ENCODE measurements at places on chromosomes 3 and 15.

GRCh38 chr3:45683417-45684326, 5.5 kb upstream of the SACM1L start:
- DNase-seq = no peak

GRCh38 chr3:97823046-97824004, 1.5 kb downstream of the CRYBG3 start:
- DNase-seq = no peak

DNA sequence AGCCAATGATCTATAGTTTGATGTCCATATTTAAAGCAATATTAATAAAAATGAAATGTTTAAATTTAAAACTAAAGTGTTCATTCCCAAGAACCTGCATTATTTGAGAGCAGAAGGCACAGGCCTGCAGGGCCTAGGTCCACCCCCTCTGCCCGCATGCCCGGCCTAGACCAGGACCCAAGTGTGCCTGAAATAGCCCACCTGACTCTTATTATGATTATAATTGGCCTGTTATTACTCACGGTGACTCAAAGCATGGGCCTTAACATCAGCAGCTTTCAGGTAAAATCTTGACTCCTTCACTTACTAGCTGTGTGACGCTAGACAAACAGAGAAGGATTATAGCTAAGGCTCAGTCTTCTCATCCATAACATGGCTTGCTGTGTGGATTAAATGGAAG, 128.8 kb downstream of the PLCL2 start:
- no peak for DNase-seq

GRCh38 chr3:132248490-132248889, 68.7 kb upstream of the ACP3 start:
- no peak for DNase-seq

- no peak for DNase-seq
Measured at GRCh38 chr3:63349583-63350573, 71.8 kb downstream of the SYNPR start.

DNA sequence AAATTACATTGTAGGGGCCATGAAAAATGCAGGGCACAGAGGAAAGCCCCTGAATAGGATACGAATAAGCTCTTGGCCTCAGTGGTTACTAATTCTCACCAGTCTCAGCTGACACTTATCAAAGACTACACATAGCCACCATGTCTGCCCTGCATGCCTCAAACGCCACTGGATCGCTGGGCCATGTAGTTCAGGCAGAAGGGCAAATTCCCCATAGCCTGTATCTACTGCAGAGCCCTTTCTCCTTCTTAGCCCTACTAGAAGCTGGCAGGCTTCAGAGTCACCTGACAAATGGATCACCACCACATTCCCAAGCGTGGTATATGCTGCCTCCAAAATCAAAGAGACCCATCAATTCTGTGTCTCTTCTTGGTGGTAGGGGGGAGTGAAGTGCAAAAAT, 177.4 kb downstream of the MINAR1 start:
- no peak for DNase-seq

GRCh38 chr3:76826861-76827260, 213.0 kb upstream of the ROBO2 start:
- DNase-seq = no peak

- DNase-seq = no peak
Measured at GRCh38 chr3:12395349-12396012, 88.8 kb upstream of the TSEN2 start.

DNA sequence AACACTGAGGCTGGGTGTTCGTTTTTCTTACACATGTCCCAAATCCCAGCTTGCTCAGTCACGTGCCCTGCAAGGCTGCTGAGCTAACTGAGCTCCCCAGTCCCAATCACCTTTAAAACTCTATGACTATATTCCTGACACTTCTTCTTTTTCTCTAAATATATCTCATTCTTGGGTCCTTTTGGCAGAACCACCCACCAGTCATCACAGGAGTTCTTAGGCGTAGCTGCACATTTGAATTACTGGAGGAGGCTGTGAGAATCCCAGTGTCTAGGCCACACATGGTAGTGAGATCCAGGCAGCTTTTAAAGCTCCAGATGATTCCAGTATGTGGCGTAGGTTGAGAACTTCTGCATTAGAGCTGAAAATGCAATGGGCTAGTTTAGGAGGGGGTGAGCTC, 66.3 kb downstream of the ST8SIA2 start:
- DNase-seq = no peak

DNA sequence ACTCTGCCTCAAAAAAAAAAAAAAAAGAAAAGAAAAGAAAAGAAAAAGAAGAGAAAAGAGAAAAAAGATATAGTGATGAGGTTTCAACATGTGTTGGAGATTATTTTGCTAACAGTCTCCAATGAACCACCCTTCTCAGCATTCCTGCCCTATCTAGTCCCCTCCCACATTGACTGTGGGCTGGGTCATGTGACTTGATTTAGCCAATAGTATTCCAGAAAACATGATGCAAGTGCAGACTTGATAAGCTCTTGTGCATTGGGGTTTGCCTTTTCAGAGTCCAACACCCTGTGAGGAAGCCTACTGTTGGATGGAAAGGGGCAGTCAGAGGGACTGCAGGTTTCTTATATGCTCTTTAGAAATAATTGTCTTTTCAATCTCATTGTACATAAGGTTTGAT, 37.8 kb upstream of the MED12L start:
- DNase-seq = no peak

- no peak for DNase-seq
Measured at GRCh38 chr3:127049393-127049792, 66.5 kb downstream of the PLXNA1 start.

GRCh38 chr3:156024904-156025533, 95.4 kb upstream of the KCNAB1 start:
- no peak for DNase-seq

DNA sequence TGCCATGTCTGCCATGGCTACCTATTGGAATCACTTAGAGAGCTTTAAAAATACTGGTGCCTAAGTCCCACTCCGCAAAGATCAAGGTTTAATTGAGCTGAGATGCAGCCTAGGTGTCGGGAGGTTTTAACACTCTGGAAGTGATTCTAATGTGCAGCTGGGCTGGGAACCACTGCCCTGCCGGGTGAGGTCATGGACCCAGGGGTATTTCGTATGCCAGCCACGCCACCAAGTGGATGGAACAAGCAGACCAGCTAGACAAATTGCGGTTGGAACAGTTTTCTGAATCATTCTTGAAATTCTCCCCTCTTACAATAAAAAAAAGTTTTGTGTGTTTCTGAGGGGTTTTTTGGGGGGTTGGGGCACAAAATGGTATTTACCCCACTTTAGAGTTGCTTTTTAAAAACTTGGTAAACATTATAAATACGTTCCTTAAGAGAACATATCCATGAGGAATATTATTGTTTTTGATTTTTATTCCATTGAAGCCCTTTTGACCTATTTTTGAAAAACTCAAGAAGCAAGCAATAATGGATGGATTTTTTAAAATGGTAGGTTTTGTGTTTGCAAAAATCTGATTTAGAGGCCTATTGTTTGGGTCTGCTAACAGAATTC, 66.2 kb upstream of the CSTA start:
- DNase-seq = peak; percentile 30

GRCh38 chr15:26662283-26662682, 110.6 kb downstream of the GABRB3 start:
- DNase-seq = no peak

GRCh38 chr3:44414517-44415090, 62.9 kb downstream of the ZNF445 start:
- no peak for DNase-seq

DNA sequence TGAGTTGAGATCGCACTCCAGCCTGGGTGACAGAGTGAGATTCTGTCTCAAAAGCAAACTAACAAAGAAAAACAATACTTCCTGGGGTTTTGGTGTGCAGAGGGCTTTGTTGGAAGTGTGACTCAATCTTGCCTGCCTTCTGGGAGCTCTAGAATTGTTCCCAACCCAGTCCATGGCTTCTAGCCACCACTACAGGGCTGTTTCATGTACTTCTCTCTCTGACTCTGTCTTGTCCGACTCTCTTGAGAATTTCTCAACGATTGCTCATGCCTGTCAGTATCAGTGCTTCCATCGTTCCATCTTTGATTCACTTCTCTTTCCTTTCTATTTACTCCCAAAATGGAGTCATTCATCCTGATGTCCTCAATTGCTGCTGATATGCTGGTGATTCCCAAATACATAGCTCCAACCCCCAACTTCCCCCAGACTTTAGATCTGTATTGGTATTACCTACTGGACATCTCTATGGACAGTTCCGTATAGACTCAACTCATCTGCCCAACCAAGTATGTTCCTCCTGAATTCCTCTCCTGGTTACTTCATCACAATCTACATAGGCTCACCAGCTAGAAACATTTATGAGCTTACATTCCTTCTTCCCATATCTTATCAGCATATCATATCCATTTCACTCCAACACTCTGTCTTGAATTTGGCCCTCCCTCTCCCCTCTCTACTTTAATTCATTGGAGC, 1.8 kb upstream of the AP2M1 start:
- DNase-seq = no peak

DNA sequence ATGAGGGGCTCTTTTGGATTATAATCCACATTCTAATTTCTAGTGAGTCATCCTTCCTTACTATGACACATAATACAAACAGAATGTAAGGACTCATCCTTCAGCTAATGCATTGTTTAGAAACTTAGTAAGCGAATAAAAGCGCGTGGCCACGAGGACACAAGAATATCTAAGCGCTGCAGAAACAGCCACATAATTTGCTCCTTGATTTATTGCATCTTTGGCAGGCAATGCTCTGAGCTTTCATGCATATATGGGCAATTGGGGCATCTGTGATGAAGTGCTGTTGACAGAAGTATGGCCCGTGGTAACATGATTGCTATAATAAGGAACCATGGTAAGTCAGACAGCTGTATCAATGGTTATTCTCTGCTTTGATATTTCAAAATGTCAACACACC, 191.3 kb upstream of the ZNF385D start:
- no peak for DNase-seq

DNA sequence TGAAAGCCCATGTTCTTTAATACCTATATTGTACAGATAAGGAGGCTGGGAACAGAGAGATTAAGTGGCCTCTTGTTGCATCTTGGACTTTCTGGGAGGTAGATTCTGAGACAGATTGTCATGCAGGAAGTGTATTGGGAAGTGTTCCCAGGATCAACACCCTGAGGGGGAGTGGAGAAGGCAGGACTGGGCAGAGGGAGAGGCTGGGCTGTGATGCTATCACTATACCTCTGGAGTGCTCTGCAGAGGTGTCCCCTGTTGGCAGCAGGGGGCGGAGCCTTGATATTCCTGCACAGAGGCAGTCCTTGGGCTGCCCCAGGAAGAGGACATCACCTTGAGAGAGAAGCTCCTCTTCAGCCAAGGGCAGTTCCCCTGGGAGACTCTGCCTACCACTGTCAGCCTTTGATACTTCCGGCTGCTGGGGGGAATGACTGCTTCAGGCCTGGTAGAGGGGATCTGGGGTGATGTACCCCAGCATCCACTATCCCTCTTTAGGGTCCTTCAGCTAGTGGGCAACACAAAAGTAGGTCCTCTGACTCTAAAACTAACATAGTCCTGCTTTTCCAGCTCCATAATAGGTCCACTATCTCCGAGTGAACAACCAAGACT, 97.4 kb upstream of the RNU6-1 start:
- no peak for DNase-seq

GRCh38 chr3:187773233-187774184, 28.2 kb upstream of the BCL6 start:
- no peak for DNase-seq

DNA sequence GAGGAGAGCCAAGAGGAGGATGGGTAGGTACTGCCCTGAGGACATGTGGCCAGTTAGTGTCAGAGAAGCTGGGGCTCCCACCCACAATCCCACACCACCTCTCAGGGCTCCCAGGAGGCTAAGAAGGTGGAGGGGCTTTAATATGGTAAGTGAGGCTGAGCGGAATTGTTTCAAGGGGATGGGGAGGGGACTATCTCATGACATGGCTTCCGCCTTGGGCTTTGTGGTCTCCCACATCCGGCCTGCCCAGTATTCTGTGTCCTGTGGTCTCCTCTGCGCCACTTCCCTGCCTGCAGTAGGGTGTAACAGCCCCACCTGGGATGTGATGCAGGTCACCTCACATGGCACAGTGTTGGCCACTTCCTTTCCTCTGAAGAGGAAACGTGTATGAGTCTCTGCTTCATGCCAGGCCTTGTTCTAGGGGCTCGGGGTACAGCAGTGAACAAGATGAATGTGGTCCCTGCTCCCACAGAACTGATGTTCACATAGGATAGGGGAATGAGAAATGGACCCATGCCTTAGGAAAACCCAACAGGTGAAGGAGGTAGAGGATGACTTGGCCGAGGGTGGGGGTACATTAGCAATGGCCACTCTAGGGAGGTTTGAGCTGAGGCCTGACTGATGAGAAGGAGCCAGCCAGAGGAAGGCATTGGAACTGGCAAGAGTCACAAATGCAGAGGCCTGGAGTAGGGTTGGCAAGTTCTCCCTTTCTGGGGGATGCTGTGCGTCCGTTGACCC, 3.2 kb downstream of the NEIL1 start:
- DNase-seq = peak; percentile 29

- no peak for DNase-seq
Measured at GRCh38 chr3:124161448-124161847, 169.5 kb upstream of the ROPN1 start.

- DNase-seq = no peak
Measured at GRCh38 chr3:44236485-44236908, 5.2 kb upstream of the TOPAZ1 start.

- DNase-seq = no peak
Measured at GRCh38 chr3:61627768-61628185, 66.4 kb downstream of the PTPRG start.

- no peak for DNase-seq
Measured at GRCh38 chr15:82554849-82555248, 14.6 kb upstream of the RPS17 start.

GRCh38 chr15:79025201-79025600, 65.4 kb downstream of the RASGRF1 start:
- no peak for DNase-seq

DNA sequence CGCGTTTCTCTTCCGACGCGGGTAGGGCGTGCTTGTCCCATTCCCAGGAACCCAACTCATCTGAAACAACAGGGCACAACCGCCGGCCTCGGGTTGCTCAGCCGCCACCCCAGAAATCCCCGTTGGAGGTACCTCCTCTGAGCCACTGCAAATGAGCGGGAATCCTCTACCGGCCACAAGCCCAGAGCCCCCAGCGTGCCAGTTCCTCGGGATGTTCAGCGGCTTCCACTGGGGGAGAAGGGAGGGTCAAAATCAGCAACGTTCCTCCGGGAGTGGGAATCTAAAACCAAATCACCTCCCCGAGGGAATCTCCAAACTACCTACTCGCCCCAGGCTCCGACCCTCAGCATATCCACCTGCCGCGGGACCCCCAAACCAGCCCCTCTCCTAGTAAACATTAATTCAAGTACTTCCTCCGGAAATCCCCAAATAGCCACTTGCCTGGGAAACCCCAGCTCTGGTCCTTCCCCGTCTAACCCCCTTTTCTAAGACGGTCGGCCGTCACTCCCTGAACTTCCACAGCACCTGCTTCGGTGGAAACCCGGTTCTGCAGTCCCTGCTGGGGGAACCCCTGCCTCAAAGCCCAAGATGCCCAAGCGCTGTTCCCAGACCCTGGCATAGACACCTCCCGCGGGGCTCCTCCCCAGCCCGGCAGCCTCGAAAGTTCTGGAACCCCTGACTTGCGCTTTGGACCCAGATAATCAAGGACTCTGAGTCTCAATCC, 887 bp downstream of the OXTR start:
- no peak for DNase-seq
